Osteocyte (in vitro differentiated cells): ENCODE measurements at places on chromosomes 2 and 18.

DNA sequence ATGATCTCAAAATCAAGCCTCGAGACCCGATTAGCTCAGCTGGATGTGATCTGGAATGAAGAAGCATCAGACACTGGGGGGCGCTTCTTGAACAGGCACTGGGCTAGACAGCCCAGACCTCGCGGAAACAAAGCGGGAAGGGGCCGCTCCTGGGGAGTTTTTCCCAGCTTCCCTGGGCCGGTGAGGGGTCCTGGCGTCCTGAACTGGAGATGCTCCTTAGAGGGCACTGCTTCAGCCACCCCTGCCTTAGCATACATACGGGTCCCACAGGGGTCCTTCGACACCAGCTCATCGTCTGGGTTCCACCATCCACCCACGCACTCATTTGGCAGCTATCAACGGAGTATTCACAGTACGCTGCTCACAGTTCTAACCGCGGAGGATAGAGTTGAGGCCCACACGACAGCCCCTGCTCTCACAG is 146.7 kb downstream of the TSN start:
- no peaks in the 10 kb centered on the region for H3K4me1 ChIP-seq
- no peak overlapping the region for H3K27ac ChIP-seq
- peaks cover 11% of the 10 kb centered on the region for H3K27me3 ChIP-seq
- DNase-seq = no peak

- peaks cover 8% of the 10 kb centered on the region for H3K4me1 ChIP-seq
- no peak overlapping the region for H3K4me3 ChIP-seq
- DNase-seq = peak; percentile 49
- H3K36me3 ChIP-seq = no peaks in the 10 kb centered on the region
- H3K27me3 ChIP-seq = peaks cover 37% of the 10 kb centered on the region
- H3K27ac ChIP-seq = no peak overlapping the region
Measured at GRCh38 chr2:120401275-120402066, 55.5 kb downstream of the INHBB start.

GRCh38 chr2:199488772-199489400 is 31.1 kb upstream of the SATB2 start:
- H3K27ac ChIP-seq = no peak overlapping the region
- no peak overlapping the region for H3K4me3 ChIP-seq
- no peak for DNase-seq
- peaks cover 40% of the 10 kb centered on the region for H3K27me3 ChIP-seq

GRCh38 chr2:28355521-28356094 is 37.0 kb upstream of the FOSL2 start:
- no peaks in the 10 kb centered on the region for H3K36me3 ChIP-seq
- H3K4me1 ChIP-seq = peaks cover 51% of the 10 kb centered on the region
- no peak overlapping the region for H3K4me3 ChIP-seq
- no peaks in the 10 kb centered on the region for H3K27me3 ChIP-seq
- H3K27ac ChIP-seq = peak overlapping the region; percentile 80

GRCh38 chr2:169464466-169464865 is 14.8 kb upstream of the BBS5 start:
- H3K27me3 ChIP-seq = peaks cover 3% of the 10 kb centered on the region
- H3K27ac ChIP-seq = no peak overlapping the region
- no peak for DNase-seq
- peaks cover 13% of the 10 kb centered on the region for H3K4me1 ChIP-seq
